ENCODE measurements at places on chromosomes 6 and 20.

GRCh38 chr6:8651998-8652397, 216.7 kb upstream of the SLC35B3 start:
- no peak for DNase-seq

- DNase-seq, result no peak
These were observed 566.2 kb upstream of the NOX3 start for GRCh38 chr6:156021746-156022396.

DNA sequence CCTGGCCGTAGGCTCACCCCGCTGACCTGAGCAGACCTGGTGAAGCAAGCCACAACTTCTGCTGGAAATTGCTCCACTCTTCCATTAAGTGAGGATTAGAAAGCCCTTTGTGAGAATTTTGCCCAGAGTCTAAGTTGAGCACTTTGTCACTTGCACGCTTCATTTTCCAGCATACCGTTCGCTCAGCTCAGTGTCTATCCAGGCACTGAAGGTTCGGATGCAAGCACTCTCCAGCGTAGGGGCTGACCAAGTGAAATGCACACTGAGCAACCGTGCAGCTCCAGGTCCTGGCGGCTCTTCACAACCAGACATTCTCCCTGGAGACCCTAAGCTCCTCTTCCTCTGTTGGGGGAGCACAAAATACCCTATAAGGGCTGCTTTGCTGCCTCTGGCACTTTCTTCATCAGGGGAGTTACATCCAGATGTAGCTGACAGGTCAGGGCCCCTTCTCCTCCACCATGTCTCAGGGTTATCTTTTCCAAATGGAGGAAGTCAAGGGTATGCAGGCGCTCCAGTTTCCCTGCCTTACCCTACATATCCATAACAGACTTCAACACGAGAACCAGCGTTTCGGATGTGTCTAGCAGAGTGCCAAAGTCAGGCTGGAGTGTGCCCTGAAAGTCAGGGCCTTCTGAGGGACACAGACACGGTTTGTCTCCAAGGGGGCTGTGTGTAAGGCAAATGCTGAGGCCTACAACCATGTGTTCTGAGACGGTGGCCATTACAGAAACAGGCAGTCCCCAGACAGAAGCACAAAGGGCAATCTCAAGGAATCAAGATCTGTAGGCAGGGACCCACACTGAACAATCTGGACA, 146.7 kb upstream of the AFDN start:
- no peak for DNase-seq

DNA sequence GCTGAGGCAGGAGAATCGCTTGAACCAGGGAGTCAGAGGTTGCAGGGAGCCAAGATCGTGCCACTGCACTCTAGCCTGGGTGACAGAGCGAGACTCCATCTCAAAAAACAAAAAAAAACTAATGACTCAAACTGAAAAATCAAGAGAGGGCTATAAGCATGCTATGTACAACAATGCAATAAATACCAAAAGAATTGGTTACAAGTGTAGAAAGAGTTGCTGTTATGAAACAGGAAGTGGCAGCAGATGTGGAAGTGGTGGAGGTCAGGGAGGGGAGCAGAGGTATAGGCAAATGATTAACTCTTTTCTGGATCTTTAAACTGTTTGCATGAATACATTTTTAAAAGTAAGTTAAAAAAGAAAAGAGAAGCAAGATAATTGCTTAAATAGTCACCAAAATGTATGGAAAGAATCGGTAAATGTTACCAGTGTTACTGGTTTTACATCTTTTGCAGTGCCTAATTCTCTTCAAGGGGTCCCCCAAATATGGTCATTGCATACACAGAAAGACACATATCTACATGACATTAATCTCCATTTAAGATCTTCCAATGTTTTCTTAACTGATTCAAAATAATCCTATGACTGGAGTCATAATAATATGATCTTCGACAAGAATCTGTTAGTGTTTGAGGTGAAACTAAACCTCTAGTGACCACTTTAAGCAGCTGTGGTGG, 15.0 kb downstream of the CALHM6 start:
- no peak for DNase-seq

- no peak for DNase-seq
These were observed 125.9 kb downstream of the ATXN1 start for GRCh38 chr6:16635291-16635809.

Data from right atrium auricular region (tissue), 2 donors.